ENCODE measurements at places on chromosomes 2 and 18.

DNA sequence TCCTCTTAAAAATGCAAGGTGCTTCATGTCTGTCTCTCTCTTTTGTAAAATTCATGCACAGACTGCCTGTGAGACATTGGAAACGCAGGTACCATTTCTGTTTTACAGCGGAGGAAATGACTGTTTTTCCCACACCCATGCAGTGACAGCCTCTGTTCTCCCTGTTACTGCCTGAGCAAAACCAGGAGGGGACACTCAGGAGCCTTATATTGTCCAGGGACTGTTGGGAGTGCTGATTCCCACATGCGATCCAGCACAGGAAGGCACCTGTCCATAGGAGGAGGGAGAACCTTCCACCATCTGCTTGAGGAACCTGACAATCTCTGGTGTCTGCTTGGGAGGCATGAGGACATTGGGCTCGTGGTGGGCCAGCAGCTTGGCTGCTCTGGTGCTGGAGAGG is 36.9 kb upstream of the RAB6D start:
- no peak for DNase-seq

GRCh38 chr2:24253303-24253919 is 78.6 kb downstream of the FAM228A start:
- peak; percentile 18 for DNase-seq

DNA sequence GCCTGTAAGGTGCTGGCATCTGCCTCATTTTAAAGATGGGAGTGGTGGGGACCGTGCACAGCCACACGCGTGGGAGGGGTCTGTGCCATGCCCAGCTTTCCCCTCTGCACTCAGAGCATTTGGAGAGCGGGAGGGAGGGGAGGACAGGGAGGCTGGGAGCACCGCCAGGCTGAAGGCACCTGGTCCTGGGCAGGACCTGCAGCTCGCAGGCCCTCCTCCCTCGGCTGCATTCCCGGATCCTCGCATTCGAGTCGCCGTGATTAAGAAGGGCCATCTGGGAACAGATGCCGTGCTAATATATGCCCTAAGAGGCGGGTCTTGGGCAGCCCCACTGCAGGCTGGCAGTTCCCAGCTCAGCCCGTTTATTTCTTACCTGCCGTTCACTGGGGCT is 84.0 kb downstream of the PTGR3 start:
- DNase-seq = no peak

DNA sequence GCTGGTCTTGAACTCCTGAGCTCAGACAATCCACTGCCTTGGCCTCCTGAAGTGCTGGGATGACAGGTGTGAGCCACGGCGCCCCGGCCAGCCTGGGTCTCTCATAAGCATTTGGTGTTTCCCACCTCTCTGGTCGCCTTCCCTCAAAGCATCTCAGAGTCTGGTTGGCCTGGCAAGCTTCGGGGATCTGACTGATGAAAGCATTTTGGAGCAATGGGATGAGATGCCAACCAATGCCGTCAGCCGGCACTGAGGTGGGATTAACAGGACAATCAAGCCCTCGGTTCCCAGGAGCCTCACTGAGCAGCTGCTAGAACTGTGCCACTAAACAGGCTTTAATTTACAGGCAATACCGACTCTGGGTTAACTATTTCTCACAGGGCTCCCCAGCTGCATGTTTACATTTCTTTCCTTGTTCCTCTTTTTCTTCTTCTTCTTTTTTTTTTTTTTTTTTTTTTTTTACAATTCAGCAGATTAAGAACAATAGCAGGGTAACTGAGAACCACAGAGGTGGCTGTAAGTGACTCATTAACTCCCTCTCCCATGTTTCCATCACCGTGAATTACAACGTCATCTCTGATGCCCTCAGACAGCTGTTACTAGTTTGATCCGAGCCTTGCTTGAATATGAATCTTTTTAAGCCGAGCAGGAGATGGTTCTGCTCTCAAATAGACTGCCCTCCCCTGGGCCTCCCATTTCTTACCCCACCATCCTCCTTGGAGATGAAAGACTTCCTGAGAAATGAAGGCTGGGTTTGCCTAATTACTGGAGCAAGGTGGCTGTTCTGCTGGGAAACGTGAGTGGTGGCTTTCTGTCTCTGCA is 37.9 kb downstream of the ODC1 start:
- no peak for DNase-seq

- DNase-seq = no peak
Observed at GRCh38 chr2:222055328-222055727, 243.5 kb downstream of the PAX3 start.

DNA sequence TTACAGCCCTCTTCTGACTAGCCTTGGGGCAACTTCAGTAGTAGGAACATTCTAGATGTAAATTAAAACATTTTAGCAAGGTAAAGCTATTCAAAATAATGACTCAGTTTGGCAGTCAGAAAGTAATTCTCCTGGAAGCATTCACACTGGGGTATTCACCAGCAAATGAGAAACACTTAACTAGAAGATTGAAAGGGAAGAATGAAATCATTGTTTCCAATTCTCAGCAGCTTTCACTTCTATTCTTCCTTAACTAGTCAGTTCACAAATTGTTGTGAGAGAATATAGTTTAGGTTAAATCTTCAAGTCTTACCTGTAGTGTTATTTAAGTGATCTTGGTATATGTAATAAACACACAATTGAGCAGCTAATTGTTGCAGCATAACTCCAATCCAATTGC is 1135.6 kb upstream of the FAM98A start:
- no peak for DNase-seq

GRCh38 chr2:63818271-63818670 is 23.4 kb upstream of the UGP2 start:
- no peak for DNase-seq

- no peak for DNase-seq
Observed at GRCh38 chr18:10743766-10744165, 217.9 kb downstream of the NAPG start.

- peak; percentile 93 for DNase-seq
Observed at GRCh38 chr18:7567474-7568425, 634 bp downstream of the PTPRM start.

DNA sequence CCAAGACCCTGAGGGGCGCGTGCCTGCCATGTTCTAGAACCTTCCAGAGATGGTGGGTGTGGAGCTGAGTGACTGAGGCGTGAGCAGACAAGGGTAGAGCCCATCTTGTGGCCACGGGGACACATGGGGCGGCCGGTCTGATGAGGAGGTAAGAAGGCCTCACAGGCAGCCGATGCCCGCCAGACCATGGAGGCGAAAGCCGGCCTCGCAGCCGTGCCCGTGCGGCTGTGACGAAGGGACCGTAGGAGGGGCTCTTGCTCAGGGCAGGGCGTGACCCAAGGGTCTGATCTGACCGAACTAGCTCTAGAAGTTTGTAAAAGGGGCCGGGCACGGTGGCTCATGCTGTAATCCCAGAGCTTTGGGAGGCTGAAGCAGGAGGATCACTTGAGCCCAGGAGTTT is 19.6 kb downstream of the D2HGDH start:
- peak; percentile 77 for DNase-seq

GRCh38 chr2:18787726-18788125 is 198.4 kb upstream of the NT5C1B start:
- no peak for DNase-seq

- no peak for DNase-seq
Observed at GRCh38 chr2:126866451-126866850, 32.2 kb upstream of the TEX51 start.

DNA sequence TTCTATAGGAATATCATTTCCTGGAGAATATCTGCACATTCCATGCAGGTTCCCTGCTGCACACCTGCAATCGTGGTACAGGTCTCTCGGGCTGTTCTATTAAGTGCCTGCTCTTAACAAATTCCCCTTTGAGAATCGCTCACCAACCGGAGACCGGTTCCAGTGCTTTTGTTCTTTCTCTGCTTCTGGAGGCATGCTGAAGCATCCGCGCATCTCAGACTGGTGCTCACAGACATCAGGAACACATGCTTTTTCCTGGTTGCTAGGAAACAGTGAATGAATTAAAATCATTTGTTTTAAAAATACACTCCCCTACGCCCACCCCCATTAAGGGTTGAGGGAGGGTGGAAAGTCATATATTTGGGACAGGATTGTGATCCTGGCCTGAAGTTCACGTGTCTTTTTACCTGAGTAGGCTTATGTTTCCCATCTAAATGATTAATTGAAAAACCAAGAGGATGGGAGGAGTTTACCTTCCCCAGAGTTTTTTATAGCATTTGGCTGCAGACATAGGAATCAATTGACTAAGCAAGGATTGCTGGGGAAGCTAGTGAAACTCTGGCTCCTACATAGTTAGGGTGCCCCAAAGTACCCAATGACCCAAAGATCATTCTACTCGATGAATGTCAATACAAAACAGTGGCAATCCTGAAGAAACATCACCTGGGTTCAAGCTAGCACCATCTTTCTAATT is at the start of gene C2orf80:
TSS of gene C2orf80 (minus strand) at position 221 of the 694 bp plus-strand sequence. CDS start 3,044 bp downstream, outside the sequence.
- no peak for DNase-seq

- no peak for DNase-seq
Observed at GRCh38 chr2:53942280-53942679, 28.5 kb downstream of the PSME4 start.

GRCh38 chr2:238927746-238928519 is 80.0 kb downstream of the TWIST2 start:
- DNase-seq = peak; percentile 60

DNA sequence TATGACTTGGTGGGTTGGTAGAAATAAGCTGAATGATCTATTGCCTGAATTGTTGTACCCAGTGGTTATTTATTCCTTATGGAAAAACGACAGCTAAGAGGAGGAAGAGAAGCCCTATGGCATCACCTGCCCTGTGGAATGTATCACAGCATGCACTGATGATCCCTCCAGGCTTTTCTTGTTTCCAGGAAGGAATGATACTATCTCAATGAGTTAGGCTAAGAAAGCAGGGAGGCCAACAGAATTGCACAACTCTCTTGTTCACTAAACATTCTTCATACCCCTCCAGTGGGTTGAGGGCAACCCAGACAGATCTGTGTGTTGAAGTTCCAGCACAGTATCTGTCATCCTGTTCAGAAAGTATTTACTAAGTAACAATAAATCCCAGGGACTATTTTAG is 1001.7 kb upstream of the GYPC start:
- DNase-seq = no peak

DNA sequence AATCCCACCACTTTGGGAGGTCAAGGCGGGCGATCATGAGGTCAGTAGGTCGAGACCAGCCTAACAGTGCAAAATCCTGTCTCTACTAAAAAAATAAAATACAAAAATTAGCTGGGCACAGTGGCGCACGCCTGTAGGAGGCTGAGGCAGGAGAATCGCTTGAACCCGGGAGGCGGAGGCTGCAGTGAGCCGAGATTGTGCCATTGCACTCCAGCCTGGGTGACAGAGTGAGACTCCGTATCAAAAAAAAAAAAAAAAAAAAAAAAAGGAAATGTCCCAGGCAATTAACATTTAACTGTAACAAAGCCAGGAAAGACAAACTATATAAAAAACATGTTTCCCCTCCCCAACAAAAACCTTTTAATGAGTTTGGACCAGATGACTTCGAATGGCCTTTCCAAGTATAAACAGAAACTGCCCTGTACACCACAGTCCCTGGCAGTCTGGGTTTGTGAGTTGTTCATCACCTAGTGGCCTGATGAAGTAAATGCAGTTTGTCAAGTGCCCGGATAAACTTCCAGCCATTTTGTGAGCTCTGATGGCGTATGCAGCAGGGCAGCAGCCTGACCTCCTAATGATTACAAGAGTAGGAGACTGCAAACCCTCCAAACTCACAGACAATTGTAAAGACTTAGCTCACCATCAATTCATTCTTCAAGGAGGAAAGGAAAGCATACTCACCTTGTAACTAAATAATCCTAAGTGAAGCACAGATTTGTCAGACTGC is 16.6 kb upstream of the PCBP1 start:
- DNase-seq = peak; percentile 97

DNA sequence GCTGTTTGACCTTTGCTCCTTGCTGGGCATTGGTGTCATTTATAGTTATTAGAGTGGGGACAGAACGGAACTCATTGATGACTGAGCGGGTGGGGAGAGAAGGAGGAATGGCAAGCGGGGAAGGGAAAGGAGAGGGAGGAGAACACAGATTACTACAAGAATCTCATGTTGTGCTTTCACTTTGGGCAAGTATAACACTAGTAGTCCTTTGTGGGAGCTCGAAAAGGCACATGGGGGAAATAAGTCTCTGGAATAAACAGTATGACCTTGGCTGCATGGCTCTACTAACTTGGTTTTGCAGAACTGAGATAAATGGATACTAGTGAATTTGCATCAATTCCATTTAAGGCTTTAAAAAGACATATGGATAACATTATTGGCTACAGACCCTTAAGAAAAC is 161.7 kb upstream of the NABP1 start:
- DNase-seq = no peak

DNA sequence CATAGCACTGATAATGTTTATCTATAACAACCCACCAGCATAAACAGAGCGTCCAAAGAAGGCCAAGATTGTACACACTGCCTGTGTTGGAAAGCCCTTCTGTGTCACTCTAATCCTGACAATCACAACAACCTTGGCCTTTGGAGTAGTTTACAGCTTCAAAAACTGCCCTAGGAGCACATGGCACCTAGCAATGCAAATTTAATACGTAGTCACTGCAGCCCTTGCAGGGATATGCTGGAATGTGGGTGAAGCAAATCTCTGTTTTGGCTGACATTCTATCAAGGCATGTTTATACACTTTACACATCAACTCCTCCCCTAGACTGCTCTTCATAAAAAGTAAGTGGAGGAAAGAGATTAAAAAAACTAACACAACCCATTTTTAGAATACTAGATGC is 66.8 kb downstream of the GRB14 start:
- no peak for DNase-seq

GRCh38 chr2:41880561-41881243 is 167.1 kb upstream of the PKDCC start:
- no peak for DNase-seq

Data from osteoblast (primary cell).